ENCODE measurements at places on chromosomes 16 and 17.

GRCh38 chr17:50906443-50906842 is 40.3 kb upstream of the TOB1 start:
- no peak for DNase-seq

- no peak for DNase-seq
Observed at GRCh38 chr16:15777533-15778203, 79.2 kb downstream of the MYH11 start.

- peak; percentile 41 for DNase-seq
Observed at GRCh38 chr17:38911081-38911730, 14.2 kb upstream of the LASP1NB start.

DNA sequence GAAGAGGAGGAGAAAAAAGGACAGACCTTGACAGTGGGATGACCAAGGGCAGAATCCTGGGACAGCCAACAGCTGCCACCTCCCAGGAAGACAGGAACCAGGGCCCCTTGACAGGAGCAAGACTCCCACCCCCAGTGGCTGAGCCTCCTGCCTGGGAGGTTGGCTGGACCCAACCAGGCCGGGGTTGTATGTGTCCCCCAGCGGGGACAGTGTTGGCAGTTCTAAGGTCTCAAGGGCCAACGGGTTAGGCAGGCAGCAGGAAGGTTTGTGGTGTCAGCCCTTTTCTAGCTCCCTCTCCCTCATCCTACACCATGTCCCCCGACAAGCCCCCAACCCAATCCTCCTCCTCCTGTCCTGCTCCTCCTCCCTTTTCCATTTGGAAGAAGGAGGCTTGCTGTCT is 126.2 kb downstream of the MRM1 start:
- no peak for DNase-seq

GRCh38 chr17:45776896-45777295 is 7.2 kb upstream of the CRHR1 start:
- DNase-seq, result no peak

- no peak for DNase-seq
Observed at GRCh38 chr17:42608305-42609181, 631 bp downstream of the RETREG3 start.

DNA sequence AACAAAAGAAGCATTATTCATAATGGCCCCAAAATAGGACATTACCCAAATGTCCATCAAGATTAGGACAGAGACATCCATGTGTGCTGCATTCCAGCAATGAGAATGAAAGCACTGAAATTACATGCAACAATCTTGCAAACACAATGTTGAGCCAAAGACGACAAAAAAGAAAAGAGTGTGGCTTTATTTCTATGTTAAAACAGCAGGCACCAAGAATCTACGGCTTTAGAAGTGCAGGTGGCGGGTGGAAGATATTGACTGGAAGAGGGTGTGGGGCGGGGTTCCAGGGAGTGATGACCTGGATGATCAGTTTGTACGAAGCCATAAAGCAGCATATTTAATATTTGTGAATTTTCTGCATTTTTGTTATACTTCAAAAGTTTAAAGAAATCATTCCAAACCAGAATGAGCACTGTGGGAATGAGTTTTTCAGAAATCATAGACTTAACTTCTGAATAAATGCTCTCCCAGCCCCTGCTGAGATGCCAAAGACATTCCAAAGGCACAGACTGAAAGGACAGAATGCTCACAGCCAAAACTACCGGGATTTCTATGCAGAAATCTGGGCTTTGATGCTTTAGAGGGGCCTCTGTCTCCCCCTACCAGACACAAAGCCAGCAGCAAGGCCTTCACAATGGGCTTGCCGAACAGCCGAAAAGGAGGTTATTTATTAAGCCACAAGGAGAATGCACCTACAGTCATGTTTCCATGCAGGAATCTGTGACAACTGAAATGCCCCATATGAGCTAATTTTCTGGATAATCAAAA is 361.6 kb downstream of the GRIN2A start:
- no peak for DNase-seq
